Upper lobe of left lung (tissue), 6 donors: ENCODE measurements at places on chromosomes 6 and 20. TPM values are rescaled to one million over a fixed set of nuclear protein-coding genes. Genes with fewer than 3 reads are reported as not detected.

BEND6 gene
- not detected for total RNA-seq

GRCh38 chr6:39209911-39210310 is 19.4 kb downstream of the KCNK5 start:
- no peaks in the 10 kb centered on the region for H3K36me3 ChIP-seq
- H3K4me3 ChIP-seq: no peak overlapping the region
- peaks cover 55% of the 10 kb centered on the region for H3K4me1 ChIP-seq
- DNase-seq: no peak

- no peak overlapping the region for H3K4me3 ChIP-seq
- DNase-seq: no peak
- no peak overlapping the region for H3K27ac ChIP-seq
- H3K27me3 ChIP-seq: no peaks in the 10 kb centered on the region
Observed at GRCh38 chr6:167913699-167914098, 83.8 kb upstream of the KIF25 start.

GRCh38 chr20:5197270-5197827 is 70.5 kb downstream of the CDS2 start:
- H3K36me3 ChIP-seq: no peaks in the 10 kb centered on the region
- no peak overlapping the region for H3K4me3 ChIP-seq
- H3K27ac ChIP-seq: no peak overlapping the region
- no peaks in the 10 kb centered on the region for H3K27me3 ChIP-seq
- peaks cover 2% of the 10 kb centered on the region for H3K4me1 ChIP-seq

DNA sequence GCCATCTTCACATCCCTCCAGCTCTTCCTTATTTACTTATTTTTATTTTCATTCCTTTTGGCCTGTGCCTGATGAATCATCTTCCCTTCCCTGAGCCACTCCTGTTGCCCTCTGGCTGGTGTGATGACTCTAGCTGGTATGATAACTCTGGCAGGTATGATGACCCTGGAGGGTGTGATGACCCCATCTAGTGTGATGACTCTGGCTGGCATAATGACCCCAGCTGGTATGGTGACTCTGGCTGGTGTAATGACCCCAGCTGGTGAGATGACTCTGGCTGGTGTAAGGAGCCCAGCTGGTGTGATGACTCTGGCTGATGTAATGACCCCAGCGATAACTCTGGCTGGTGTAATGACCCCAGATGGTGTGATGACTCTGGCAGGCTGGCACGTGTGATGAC is 426.8 kb downstream of the QKI start:
- H3K4me1 ChIP-seq: no peaks in the 10 kb centered on the region
- H3K27me3 ChIP-seq: no peaks in the 10 kb centered on the region
- no peaks in the 10 kb centered on the region for H3K36me3 ChIP-seq
- DNase-seq: no peak
- no peak overlapping the region for H3K27ac ChIP-seq

DNA sequence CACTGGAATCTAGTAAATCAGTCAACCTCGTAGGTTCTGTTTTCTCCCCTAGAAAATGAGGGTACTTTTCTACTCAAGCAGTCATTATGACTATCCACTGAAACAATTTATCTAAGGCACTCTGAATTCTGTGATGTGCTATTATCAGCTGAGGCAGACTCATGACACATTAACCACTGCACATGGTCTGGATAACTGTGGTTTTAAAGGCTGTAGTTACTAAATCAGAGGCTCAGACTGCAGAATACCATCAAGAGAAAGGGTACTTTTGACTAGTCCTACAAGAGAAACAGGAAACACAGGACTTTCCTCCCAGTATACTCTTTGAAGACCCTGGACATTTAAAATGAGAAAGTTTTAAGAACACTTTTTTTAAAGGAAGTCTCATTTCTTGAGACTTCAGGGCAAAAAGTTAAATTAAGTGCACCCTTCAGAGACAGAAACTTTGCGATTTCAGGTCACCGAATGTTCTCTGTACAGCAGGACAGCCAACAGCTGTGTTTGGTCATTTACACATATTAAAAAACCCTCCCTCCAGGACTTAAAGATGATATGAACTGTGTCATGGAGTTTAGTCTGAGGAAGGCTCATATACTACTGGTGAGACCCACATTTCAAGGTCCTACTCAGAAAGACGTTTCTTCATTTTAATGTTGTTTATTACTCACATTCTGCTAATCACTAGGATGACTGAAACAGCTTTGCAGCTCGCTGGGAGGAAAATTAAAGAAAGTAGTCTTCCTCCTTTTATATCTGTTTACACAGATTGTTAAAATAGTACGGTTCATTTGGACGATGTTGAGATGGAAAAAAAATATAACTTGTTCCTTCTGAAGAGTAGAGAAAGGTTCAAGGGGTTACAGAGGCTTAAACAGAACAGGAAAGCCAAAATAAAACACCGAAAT is 19.9 kb downstream of the ATXN1 start:
- no peak for DNase-seq
- peaks cover 3% of the 10 kb centered on the region for H3K36me3 ChIP-seq
- no peaks in the 10 kb centered on the region for H3K27me3 ChIP-seq

GRCh38 chr6:28982476-28983266 is 22.4 kb downstream of the ZNF311 start:
- H3K27ac ChIP-seq: peak overlapping the region; percentile 83
- no peak overlapping the region for H3K4me3 ChIP-seq
- H3K4me1 ChIP-seq: peaks cover 31% of the 10 kb centered on the region
- DNase-seq: no peak
- no peaks in the 10 kb centered on the region for H3K36me3 ChIP-seq
- H3K27me3 ChIP-seq: no peaks in the 10 kb centered on the region
